Ascending aorta (tissue), 2 donors: ENCODE measurements at places on chromosomes 3 and 15.

DNA sequence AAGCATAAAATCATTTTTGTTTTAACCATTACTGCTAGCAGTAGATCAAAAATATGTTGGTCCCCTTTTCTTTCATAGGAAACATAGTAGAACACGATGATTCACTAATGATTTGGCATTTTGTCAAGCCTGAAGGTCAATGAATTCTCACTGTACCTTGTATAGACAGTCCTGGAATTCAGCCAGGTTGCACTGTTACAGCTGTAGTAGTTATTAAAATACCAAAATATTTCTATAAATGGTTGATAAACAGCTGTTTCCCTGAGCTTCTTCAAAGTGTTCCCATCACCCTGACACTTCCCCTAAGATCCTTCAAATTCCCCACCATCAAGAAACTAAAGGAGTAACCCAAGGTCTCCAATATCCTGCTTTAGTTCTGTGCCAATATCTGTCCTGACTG lies 200.9 kb downstream of the ATP8B4 start:
- H3K4me1 ChIP-seq: no peaks in the 10 kb centered on the region
- H3K27ac ChIP-seq: no peak overlapping the region
- DNase-seq: no peak
- no peaks in the 10 kb centered on the region for H3K27me3 ChIP-seq
- no peaks in the 10 kb centered on the region for H3K36me3 ChIP-seq
- no peak overlapping the region for H3K4me3 ChIP-seq

- no peaks in the 10 kb centered on the region for H3K4me1 ChIP-seq
- H3K27ac ChIP-seq: no peak overlapping the region
- DNase-seq: no peak
Measured at GRCh38 chr3:110419096-110419495, 652.5 kb upstream of the NECTIN3 start.

DNA sequence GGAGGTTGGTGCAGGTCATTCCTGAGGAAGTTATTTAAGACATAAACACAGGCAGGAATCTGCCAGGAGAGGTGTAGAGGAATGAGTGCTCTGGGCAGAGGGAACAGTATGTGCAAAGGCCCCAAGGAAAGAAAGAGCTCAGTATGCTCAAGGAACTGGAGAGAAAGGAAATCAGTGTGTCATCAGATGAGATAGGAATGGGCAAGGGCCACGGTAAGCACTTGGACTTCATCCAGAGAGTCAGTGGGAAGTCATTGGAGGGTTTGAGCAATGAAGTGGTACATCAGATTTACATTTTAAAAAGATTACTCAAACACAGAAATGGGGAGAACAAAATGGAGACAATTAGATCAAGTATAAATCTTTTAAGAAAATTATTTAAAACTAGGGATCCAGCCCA lies 272.2 kb downstream of the ADAMTSL3 start:
- no peak for DNase-seq
- H3K27ac ChIP-seq: no peak overlapping the region
- peaks cover 10% of the 10 kb centered on the region for H3K36me3 ChIP-seq
- peaks cover 8% of the 10 kb centered on the region for H3K4me1 ChIP-seq

- H3K27me3 ChIP-seq: no peaks in the 10 kb centered on the region
- H3K36me3 ChIP-seq: no peaks in the 10 kb centered on the region
- DNase-seq: no peak
Measured at GRCh38 chr3:159158213-159158612, 356.4 kb downstream of the MFSD1 start.

DNA sequence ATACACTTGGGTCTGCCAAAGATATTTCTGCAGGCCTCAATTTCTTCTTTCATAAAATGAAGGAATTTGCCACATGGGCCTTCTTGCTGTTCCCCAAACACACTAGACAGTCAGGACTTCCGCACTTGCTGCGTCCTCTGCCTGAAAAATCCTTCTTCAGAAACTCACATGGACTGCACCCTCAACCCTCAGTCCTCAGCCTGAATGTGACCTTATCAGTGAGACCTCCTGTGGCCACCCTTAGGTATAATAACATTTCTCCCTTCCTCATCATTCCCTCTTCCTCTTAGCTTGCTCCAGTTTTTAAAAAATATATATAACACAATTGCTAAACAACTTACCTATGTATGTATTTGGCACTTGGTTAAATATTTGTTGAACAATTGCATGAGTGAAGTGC lies 257.5 kb downstream of the MFSD1 start:
- H3K27me3 ChIP-seq: no peaks in the 10 kb centered on the region
- H3K4me1 ChIP-seq: no peaks in the 10 kb centered on the region
- H3K4me3 ChIP-seq: no peak overlapping the region
- no peaks in the 10 kb centered on the region for H3K36me3 ChIP-seq
- DNase-seq: no peak

GRCh38 chr15:26504009-26504408 lies 268.9 kb downstream of the GABRB3 start:
- no peak for DNase-seq
- no peak overlapping the region for H3K4me3 ChIP-seq
- H3K36me3 ChIP-seq: no peaks in the 10 kb centered on the region
- no peak overlapping the region for H3K27ac ChIP-seq
- H3K4me1 ChIP-seq: no peaks in the 10 kb centered on the region
- H3K27me3 ChIP-seq: no peaks in the 10 kb centered on the region

GRCh38 chr3:72699631-72700030 lies 148.6 kb downstream of the SHQ1 start:
- no peaks in the 10 kb centered on the region for H3K36me3 ChIP-seq
- DNase-seq: no peak
- H3K4me3 ChIP-seq: no peak overlapping the region
- no peak overlapping the region for H3K27ac ChIP-seq
- H3K4me1 ChIP-seq: no peaks in the 10 kb centered on the region

DNA sequence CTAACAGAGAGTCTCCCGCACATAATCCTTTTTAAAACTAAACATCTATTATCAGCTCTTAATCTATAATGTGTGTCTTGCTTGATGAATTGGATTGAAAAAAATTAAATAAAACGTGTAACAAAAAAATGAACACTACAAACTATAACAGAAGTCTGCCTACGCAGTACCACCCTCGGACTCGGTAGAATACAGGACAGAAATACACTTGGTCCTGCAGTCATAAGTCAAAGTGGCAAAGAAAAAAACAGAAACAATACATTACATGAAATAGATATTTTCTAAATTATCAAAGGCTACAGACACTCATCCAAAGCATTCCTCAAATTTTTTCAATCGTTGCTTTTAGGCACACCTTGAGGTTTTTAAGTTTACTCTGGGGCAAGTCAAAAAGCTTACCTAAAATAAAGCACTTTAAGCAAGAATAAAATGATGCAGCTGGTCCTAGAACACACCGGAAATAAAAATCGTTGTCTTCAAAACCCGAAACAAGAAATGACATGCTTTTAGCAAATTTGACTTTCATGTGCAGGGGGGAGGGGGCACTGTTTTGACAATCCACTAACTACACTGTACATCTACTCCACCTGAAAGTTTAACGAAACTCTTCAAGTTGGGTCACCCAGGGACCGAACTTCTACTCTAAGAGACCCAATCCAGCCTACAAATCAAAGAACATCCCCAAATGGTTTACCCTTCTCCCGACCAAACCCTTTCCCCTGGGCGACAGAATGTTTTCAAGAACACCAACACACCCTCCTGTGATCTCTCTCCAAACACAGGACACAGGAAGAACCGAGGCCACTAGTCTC lies 1.3 kb downstream of the ADAM10 start:
- no peak for DNase-seq
- H3K27ac ChIP-seq: peak overlapping the region; percentile 98
- H3K27me3 ChIP-seq: no peaks in the 10 kb centered on the region
- H3K4me1 ChIP-seq: peaks cover 18% of the 10 kb centered on the region
- no peaks in the 10 kb centered on the region for H3K36me3 ChIP-seq
- H3K4me3 ChIP-seq: peak overlapping the region; percentile 97

DNA sequence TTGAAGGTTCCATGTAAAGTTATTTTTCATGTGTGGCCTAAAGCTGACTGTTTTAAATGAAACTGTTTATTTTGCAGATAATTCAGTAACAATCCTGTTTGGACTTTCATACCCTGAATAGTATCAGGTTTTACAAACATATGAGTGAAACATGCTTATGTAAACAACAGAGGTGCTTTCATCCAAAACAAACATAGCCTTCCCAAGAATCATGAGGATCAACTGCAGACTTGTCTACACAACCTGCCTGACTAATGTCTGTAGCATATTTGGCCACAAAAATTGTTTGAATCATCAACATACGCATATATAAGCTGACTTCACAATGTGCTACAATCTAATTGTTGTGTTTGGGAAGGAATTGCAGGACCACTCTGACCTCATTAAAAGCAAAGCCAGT lies 190.4 kb downstream of the DIPK2A start:
- H3K27ac ChIP-seq: no peak overlapping the region
- H3K4me3 ChIP-seq: no peak overlapping the region
- no peaks in the 10 kb centered on the region for H3K36me3 ChIP-seq

DNA sequence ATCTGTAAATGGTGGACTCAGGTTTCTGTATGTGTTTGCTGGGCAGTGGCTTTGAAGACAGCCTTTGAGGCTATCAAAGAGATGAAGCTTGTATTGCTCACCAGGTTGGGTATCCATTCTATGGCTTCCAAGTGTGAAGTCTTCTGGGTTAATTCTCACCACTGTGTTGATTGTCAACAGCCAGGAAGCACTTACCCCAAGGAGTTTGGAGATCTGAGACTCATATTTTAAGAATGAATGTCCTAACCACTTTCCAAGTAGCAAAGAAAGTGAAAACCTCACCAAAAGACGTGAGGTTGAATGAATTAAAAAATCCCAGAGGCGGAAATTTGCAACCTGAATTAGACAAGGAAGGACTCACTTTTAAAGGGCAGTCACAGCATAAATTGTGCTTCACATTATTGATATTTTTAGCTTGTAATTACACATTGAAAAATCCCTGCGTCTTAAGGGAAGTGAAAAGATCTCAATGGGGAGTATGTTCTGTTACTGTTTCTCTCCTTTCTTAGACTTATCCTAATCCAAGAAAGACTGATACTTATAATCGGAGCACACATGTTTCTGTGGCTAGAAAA lies 304.0 kb upstream of the TPRG1 start:
- no peak for DNase-seq
- H3K27me3 ChIP-seq: no peaks in the 10 kb centered on the region
- no peak overlapping the region for H3K27ac ChIP-seq
- no peak overlapping the region for H3K4me3 ChIP-seq
- H3K4me1 ChIP-seq: no peaks in the 10 kb centered on the region

DNA sequence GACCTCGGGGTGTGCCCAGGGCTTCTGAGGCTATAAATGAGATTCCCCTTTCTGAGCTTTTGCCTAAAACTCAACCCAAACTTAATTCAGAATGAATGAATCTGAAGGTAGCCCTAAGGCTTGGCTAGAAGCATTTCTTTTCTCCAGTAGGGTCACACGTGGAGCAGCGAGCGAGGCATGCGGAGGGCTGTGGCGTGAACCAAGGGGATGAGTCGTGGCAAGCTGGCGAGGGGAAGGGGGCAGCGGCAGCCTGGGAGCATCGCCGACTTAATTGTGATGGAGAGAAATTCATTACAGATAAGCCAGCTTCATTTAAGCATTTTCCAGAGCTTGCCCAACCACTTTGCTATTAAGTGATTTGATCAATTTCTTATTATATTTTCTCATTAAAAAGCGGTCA lies 79.9 kb downstream of the CHSY1 start:
- H3K36me3 ChIP-seq: peaks cover 18% of the 10 kb centered on the region
- peak; percentile 37 for DNase-seq
- peaks cover 42% of the 10 kb centered on the region for H3K4me1 ChIP-seq
- no peaks in the 10 kb centered on the region for H3K27me3 ChIP-seq

DNA sequence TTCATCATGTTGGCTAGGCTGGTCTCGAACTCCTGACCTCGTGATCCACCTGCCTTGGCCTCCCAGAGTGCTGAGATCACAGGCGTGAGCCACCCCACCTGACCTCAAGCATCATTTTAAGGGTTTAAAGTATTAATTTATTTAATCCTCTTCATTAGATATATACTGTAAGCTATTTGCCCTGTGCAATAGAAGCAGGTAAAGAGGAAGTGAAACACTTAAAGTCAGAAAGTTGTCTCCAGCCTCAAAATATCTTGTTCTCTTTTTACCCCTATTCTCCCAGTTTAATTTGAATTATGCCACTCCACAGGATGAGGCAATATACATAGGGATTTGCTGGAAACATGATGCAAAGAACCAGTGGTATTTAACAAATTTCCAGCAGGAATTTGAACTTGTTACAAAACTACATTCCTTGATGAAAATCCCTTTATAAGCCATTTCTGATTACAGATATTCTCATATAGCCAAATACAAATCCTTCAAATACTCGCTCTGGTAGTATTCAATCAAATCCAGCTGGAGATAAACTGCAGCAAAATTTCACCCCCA lies 2.0 kb downstream of the NDUFB5 start:
- H3K27me3 ChIP-seq: no peaks in the 10 kb centered on the region
- H3K4me3 ChIP-seq: no peak overlapping the region
- peaks cover 10% of the 10 kb centered on the region for H3K4me1 ChIP-seq

GRCh38 chr3:171115667-171116066 lies 89.1 kb upstream of the SLC2A2 start:
- H3K4me1 ChIP-seq: no peaks in the 10 kb centered on the region
- H3K4me3 ChIP-seq: no peak overlapping the region
- no peaks in the 10 kb centered on the region for H3K27me3 ChIP-seq
- no peak for DNase-seq

- no peak for DNase-seq
- no peak overlapping the region for H3K27ac ChIP-seq
- no peaks in the 10 kb centered on the region for H3K4me1 ChIP-seq
- no peaks in the 10 kb centered on the region for H3K27me3 ChIP-seq
Measured at GRCh38 chr3:193734737-193735366, 141.8 kb downstream of the OPA1 start.

GRCh38 chr3:123834631-123835030 lies 49.5 kb downstream of the MYLK start:
- H3K27me3 ChIP-seq: no peaks in the 10 kb centered on the region
- H3K4me1 ChIP-seq: no peaks in the 10 kb centered on the region
- no peak for DNase-seq
- no peak overlapping the region for H3K4me3 ChIP-seq
- peak overlapping the region; percentile 21 for H3K27ac ChIP-seq

DNA sequence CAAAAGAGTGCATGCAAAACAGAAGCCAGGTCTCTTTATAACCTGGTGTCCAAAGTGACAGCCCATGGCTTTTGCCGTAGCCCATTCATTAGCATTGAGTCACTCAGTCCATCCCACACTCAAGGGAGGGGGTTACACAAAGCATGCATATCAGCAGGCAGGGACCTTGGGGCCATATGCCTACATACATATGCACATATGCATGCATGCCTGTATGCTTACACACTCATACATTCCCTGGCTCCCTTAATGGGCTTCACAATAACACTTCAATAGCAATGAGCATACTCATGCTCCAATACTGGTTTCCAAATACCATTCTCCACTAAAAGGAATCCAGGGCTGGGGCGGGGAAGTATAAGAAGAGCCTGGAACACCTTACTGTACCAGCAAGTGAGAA lies 22.0 kb downstream of the TRPM1 start:
- no peaks in the 10 kb centered on the region for H3K36me3 ChIP-seq
- no peaks in the 10 kb centered on the region for H3K4me1 ChIP-seq
- DNase-seq: no peak
- no peak overlapping the region for H3K4me3 ChIP-seq
- H3K27ac ChIP-seq: no peak overlapping the region

DNA sequence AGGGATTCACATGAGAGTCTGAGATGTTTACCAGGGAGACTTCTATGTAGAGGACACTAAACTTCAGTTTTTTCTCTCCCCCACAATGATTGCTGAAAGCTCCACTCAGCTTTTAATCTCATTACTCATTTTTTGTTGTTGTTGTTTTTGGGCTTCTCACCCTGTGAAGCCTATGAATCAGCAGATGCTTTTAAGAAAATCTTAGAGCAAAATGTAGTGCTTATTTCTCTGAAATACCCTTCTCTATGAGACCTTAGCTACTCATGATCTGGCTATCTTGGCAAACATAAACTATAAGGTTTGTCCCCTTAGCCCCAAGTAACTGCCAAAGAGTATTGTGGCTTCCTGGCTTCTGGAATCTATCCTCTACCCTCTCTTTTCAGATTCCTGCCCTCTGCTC lies 537.3 kb downstream of the OCA2 start:
- H3K4me3 ChIP-seq: no peak overlapping the region
- no peak for DNase-seq
- no peaks in the 10 kb centered on the region for H3K27me3 ChIP-seq
- H3K27ac ChIP-seq: no peak overlapping the region
